CD4-positive, alpha-beta T cell treated with Interferon gamma for 1 hour (primary cell): ENCODE measurements at places on chromosomes 5 and 9.

DNA sequence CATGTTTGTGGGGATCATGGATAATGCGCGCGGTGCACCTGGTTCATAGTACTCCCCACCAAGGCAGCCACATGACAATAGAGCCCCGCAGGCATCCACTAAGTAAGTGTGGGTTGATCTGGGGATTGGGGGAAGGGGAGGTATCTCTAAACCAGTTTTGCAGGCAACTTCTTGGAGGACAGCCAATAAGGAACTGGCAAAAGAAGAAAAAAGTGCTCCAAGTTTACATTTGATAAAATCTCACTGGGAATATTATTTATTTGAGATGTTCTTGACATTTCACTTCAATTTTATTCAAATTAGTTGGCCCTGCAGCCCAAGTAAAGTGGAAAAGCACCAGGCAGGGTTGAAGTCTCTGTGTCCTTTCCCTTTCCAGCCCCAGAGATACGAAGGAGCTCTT is 8.5 kb downstream of the FBP1 start:
- no peak for DNase-seq

- no peak for DNase-seq
Measured at GRCh38 chr9:91089405-91090129, 272.2 kb downstream of the AUH start.

DNA sequence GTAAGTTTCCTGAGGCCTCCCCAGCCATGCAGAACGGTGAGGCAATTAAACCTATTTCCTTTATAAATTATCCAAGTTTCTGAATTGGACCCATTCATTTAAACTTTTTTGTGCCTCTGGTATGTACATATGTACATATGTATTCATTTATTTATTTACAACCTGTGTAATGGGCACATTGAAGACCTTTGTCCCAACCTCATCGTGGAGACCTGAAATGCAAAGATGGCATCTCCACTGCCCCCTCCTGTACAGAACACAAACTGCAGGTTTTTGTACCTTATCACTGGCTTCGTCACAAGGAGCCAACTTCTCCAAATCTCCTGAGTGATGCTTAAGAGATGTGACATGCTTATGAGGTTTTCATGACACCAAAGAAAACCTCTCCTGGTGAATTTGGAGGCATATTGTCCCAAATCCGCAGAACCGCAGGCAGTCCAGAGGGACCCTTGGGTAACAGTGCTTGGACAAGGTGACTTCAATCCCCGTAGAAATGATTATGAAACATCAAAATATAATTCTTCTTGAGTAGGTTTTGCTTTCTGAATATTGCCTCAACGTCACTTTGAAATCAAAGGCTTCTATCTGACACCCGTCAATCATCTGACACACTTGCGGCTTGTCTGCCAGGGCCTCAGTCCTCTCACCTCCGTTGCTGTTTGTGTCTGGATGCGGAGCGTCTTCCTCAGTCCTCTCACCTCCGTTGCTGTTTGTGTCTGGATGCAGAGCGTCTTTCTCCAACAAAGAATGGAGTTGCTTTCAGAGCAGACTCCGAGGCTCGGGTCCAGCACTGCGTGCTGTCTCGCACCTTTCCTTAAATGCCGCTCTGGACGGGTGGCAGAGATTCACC is 135.0 kb upstream of the IRX4 start:
- no peak for DNase-seq

DNA sequence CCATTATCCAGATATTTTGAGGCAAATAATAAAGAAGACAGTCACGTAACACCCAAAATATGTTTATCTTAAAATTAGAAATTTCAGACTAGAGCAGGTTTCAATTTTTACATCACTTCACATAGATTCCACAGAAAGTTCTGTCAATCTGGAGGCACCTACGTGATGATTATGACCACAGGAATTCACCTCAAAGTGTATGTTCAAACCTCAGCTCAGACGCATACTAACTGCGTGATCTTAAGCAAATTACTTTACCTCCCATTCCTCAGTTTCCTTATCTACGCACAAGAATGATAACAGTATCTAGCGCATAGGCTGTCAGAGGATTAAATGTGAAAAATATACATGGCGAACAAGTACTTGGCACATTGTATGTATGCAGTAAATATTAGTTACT is 5.9 kb upstream of the CDH6 start:
- no peak for DNase-seq

- no peak for DNase-seq
Measured at GRCh38 chr5:172802567-172803176, 31.4 kb upstream of the ERGIC1 start.

- no peak for DNase-seq
Measured at GRCh38 chr9:7778851-7779600, 20.6 kb downstream of the DMAC1 start.

DNA sequence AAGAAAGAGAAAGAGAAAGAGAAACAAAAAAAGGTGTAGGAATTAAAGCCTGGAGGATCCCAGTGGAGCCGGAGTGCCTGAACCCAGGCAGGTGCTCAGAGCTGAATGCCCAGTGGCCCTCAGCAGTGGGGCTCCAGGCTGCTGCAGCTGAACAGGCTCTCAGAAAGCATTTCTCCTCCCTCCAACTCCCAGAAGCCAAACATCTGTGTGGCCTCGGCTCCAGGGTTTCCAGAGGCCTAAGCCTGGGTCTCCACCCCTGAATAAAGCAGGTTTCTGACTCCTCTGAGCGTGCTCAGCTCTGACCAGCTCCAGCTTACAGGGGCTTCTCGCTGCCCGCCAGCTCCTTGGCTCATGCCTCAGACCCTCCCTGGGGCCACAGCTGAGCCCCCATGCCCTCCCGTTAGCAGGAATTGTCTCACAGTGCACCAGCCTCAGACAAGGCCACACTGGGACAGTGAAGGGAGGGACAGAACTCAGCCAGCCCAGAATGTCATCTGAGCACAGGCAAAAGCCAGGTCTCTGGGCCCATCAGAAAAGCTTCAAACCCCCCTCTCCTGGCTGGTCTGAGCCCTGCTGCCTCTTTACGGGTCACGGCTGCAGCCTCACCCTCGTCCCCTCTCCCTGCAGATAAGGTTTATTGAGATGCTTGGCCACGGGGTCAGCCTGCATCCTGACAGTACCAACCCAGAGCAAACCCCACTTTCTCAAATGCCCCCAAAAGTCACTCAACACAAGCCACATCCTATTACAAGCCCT is 114.4 kb upstream of the PPP1R26 start:
- no peak for DNase-seq

- DNase-seq = no peak
Measured at GRCh38 chr9:87227456-87227855, 270.2 kb upstream of the DAPK1 start.

- no peak for DNase-seq
Measured at GRCh38 chr9:129183495-129184218, 5.6 kb upstream of the IER5L start.

DNA sequence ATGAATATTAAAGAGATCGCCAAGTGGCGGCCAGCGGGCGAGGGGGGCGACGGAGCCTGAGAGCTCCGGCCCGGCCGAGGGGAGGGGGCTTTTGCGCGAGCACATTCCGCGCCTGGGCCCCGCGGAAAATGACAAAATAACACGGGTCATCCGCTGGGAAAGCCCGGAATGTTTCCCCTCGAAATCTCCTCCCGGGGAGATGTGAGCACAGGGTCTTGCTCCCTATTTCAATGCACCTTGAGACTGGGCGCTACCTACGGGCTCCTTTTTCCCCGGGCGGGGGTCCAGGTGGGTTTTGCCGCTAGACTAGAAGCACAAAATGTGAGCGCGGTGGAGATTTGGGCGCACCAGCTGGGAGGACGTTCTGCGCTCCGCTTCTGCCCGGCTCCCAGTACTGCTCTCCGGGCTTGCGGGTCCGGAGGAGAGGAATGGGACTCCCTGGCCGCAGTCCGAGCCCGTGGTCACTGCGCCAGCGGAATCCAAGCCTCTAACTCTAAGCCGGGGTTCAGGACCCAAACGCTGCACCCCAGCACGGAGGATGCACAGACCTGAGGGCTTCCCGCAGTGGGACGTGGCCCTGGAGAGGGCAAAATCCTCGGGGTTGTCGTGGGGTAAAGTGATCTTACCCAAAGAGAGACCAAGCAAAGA is 2.8 kb upstream of the PRDM12 start:
- DNase-seq = no peak

- DNase-seq = no peak
Measured at GRCh38 chr9:14251154-14252071, 62.5 kb downstream of the NFIB start.

DNA sequence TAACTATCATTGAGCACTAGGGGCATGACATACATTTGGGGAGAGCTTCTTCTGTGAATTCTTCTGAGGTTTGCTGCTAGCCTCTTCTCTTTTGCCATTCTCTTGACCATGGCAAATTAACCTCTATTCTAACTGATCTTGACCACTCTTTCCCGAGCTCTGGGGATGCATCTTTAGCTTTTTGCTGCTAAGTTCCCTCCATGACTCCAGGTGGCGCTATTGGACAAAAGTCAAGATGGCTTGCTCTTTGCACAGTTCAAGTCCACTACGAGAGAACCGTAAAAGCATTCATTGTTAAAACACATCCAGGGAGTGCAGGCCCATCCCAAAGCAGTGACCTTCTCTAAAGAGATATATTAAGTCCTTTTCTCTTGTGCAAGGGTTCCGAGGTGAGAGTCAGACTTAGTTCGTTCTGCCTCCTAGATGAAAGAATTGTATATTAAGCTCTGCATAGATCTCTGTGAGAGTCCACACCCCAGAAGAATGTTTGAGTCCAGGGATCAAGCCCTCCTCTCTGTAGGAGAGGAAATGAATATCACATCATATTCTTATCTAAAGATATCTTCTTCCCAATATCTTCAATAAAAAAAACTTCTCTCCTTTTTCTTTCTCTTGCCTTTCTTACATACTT is 1152.9 kb upstream of the CDH6 start:
- no peak for DNase-seq

- DNase-seq = no peak
Measured at GRCh38 chr5:78482948-78483347, 122.5 kb downstream of the SCAMP1 start.

- DNase-seq = no peak
Measured at GRCh38 chr5:91025449-91025848, 357.7 kb downstream of the ARRDC3 start.

DNA sequence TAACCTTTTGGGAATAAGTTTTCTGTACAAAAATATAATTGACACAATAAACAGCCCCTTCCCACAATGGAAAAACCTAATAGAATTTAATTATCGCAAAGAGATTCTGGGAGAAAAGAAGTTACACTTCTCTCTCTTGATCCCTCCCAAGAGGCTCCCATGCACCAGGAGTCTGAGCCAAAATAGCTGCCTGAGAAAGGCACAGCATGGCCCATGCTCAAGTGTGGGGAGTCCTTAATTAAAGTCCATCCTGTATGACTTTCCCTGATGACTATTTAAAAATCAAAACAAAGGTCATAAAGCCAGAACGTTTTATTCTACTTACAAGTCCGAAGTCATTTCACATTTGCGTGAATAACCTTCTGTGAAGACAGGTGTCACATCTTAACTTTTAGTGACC is 155.1 kb downstream of the SPOCK1 start:
- no peak for DNase-seq

DNA sequence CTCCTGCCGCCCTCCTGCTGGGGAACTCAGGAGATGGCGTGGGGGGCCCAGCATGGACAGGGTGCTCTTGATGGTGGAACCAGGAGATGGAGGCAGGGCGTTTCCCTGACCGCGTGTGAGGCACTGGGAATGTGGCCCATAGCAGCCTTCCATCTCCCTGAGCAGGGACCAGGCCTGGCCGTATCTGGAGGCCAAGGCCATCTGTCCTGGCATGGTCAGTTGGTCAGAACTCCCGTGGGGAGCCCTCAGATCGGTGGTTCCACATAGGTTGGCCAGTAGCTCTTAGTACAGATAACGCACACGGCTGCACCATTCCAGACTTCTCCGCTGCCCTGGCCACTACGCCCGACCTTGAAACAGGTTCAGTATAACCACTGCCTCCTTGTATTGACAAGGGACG is 77.6 kb downstream of the KCNT1 start:
- no peak for DNase-seq

GRCh38 chr9:93974151-93974550 is 19.0 kb upstream of the BARX1 start:
- DNase-seq = no peak

DNA sequence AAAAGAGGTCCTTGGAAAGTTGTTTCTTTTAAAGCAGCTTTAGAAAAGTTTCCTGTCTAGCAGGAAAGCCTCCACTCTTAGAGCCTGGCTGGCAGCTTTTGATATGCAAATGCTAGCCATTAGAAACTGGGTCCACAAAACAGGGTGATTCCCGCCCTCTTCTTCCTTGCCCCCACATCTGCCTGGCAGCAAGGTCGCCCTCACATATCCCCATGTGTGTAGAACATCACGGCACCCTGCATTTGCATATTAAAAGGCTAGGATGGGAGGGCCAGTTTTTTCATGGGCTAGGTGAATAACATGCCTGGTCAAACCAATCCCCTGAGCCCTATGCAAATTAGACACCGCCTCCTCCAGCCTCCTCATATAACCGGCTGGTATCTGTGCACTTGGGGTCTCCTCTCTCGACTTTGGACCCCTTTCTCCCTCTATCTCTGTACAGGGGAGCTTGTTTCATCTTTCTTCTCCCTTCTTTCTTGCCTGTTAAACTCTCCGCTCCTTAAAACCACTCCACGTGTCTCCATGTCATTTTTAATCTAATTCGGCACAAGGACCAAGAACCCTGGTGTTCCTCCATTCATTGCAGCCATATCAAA is 426.8 kb upstream of the CTNND2 start:
- no peak for DNase-seq

DNA sequence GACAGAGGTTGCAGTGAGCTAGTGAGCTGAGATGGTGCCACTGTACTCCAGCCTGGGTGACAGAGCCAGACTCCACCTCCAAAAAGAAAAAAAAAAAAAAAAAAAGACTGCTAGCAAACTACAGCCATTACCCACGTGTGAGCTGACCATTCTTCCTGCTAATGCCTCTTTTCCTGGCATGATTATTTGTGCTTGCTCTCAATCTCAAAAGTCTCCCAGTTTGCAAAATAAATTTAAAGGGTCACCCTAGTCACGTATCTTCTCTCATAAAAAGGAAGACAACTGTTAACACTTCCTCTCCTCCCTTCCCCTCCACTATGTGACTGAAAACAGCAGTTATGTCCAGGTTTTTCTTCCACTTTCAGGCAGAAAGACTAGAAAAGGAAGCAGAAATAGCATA is 37.2 kb downstream of the TRIM36 start:
- DNase-seq = no peak

DNA sequence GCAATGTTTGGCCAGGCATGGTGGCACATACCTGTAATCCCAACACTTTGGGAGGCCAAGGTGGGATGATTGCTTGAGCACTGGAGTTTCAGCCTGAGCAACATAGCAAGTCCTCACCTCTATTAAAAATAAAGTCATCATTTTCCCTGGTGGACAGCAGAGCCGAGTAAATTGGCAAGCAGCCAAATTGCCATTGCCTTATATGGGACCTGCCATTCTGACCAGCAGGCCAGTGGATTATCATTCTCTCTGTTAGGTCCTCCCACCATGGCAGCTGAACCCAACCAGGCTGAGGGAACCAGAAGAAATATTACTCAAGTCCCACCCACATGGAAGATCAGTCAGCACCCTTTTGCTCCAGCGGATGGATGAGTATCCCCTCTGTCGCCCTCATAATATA is 1829.9 kb downstream of the EFNA5 start:
- no peak for DNase-seq

- no peak for DNase-seq
Measured at GRCh38 chr9:127450243-127450760, 904 bp downstream of the RPL12 start.

- no peak for DNase-seq
Measured at GRCh38 chr5:170573660-170574059, 69.8 kb downstream of the KCNIP1 start.
